Chondrocyte (in vitro differentiated cells): ENCODE measurements at places on chromosomes 5 and 9.

DNA sequence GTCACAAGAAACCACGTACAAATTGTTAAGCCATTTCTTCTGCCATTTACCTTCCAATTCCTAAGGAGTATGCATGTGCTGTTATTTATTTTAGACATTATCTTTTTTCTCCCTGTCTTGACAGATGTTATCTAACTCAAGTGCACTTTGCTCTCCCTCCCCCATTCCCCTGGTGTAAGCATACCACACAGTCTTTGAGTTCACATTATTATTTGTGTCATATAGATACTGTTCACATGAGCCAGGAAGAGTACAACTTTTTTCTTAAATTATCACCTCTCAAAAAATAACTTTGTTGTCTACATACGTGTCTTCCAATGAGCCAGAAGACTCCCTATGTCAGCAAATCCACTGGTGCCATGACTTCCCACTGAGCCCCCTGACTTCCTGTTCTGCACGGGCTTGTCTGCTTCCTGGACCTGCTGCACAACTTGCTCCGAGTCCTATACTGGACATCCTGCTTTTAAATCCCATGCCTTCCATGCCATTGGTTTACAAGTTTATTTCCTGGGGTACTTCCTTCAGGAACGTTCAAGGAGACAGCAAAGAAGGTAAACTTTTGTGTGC lies 19.9 kb upstream of the FAM120A start:
- DNase-seq: no peak

GRCh38 chr5:38069360-38069759 lies 189.0 kb upstream of the EGFLAM start:
- no peak for DNase-seq

DNA sequence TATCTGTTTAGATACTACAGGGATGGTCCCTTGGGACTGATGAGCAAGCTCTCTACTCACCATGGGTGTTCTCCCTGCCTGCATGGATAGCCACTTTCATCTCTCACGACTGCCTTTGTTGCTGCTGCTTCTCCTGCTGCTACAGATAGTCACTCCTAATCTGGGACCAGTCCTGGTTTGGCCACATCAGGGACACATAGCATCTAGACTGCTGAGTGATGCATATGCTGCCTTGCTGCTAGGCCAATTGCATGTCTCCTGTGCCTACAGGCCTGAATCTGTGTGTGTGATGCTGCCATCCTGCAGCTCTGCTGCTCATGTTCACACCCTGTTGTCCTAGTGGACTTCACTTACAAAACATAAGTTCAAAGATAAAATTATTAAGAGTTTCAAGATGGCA lies 297.1 kb downstream of the HCN1 start:
- DNase-seq: no peak

GRCh38 chr5:119820016-119820415 lies 190.7 kb downstream of the FAM170A start:
- DNase-seq: no peak

- DNase-seq: no peak
These were observed 560.0 kb downstream of the BRINP1 start for GRCh38 chr9:118809160-118809625.
